ENCODE measurements at places on chromosomes 4 and X. TPM values are rescaled to one million over a fixed set of nuclear protein-coding genes. Genes with fewer than 3 reads are reported as not detected.
A peak's percentile ranks its signal among the peaks of the same experiment; 100 is the strongest.

KLF8 gene
- 17.2 TPM for total RNA-seq

XG gene
- 29.6 TPM for total RNA-seq

GYG2 gene
- total RNA-seq, result 1.5 TPM

DNA sequence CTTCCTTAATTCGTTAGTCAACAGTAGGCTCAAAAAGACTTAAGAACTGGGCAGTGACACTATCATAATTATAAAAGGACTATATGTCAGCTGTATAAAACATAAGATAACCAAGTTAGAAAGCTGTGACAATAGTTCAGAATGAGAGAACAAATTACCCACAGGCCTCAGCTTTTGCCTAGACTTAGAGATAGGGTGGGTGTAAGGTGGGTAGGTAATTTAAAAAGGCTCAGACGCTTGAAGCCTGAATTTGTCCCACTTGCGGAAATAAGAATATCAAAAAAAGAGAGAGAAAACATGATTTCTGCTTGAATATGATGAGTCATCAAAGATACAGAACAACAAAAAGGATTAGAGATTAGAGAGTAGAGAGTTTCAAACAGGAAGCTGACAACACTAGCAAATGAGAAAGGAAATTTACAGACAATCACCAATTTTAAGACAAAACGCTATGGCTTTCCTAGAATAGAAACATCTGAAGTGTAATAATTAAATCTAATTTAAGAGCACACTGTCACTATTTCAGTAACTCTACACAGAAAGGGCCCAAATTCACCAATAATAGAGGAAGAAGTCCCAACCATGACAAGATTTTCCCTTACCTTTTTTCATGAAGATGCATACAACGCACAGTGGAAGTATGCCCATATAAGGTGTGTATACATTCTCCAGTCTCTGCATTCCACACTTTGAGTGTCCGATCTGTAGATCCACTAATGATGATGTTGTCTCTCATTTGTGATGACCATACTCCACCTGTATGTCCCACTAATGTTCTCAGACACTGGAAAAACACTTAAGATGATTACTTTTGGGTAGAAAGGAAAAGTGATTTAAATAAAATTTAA lies 208.1 kb downstream of the FBXW7 start:
- H3K4me1 ChIP-seq, result no peaks in the 10 kb centered on the region
- no peaks in the 10 kb centered on the region for H3K27me3 ChIP-seq
- DNase-seq, result no peak
- H3K4me3 ChIP-seq, result no peak overlapping the region

- H3K27me3 ChIP-seq, result no peaks in the 10 kb centered on the region
- no peak overlapping the region for H3K4me3 ChIP-seq
- peaks cover 20% of the 10 kb centered on the region for H3K4me1 ChIP-seq
- H3K36me3 ChIP-seq, result no peaks in the 10 kb centered on the region
- H3K27ac ChIP-seq, result peak overlapping the region; percentile 54
These were observed 11.0 kb downstream of the SRD5A3 start for GRCh38 chr4:55356991-55357461.

GRCh38 chr4:162075726-162076125 lies 88.1 kb downstream of the FSTL5 start:
- H3K27ac ChIP-seq, result no peak overlapping the region
- no peaks in the 10 kb centered on the region for H3K36me3 ChIP-seq
- no peaks in the 10 kb centered on the region for H3K4me1 ChIP-seq

DNA sequence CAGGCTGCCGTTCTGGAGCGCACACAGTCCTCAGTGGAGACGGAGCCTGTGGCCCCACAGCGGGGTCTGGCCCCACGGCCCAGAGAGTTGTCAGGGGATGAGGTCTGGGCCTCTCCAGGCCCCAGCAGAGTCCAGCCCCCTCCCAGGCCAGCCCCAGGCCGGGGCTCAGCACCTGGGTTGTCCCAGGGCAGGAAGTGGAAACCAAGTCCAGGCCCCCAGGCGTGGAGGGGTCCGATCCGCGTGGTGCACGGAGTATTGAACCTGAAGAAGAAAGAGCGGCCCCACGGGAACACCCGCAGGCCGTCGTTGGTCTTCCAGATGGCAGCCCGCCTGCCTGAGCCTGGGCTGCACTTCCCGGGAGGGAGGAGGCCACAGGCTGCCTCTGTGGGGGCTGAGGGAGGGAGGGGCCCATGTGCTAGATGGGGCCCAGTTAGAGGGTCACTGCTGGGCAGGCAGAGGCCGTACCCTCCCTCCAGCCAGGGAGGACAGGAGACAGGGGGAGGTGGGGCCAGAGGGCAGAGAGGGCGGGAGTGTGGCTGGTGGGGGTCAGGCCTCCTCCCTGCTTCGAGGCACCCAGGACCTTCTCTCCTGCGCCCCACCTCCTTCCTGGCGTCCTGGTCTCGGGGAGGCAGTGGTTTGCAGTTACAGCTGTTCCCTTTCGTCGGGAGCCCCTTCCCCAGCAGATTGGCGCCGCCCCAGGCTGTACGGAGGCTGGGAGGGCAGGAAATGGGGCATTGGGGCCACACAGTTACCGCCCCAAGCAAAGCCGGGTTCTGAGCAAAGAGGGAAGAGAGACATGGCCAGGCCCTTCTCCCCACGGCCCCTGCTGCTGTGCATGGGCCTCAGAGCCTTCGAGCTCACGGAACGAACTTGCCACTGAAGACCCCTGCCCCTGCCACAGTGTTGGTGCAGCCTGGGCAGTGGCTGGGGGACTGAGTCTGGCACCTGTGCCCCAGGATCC lies 8.1 kb downstream of the HGFAC start:
- DNase-seq, result no peak
- no peaks in the 10 kb centered on the region for H3K36me3 ChIP-seq
- H3K4me3 ChIP-seq, result no peak overlapping the region
- H3K27ac ChIP-seq, result no peak overlapping the region

DNA sequence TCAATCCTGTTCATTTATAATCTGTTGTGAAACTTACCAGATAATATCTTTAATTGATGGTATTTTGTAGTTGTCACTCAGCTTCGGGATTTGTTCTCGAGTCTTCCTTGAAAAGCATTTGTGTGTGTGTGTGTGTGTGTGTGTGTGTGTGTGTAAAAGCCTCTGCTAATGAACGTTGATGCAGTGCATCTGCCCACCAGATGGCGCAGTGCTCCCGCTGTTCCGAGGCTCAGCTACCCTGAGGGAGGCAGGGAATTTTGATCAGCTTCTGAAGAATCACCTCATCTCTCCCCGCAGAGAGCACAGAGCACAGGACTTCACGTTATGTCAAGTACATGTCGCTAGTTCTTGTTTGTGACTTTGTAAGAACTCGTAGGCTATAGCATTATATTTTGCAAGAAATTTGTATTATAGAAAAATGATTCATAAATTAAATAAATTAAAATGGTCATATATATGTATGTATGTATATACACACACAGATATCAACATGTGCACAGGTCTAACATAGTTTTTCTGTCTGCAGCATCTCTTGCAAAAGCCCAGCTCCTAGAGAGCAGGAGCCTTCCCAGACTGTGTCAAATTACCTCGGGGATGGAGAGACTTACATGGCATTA lies 316.7 kb upstream of the IGFBP7 start:
- no peak overlapping the region for H3K27ac ChIP-seq
- DNase-seq, result peak; percentile 6
- H3K27me3 ChIP-seq, result no peaks in the 10 kb centered on the region
- peaks cover 34% of the 10 kb centered on the region for H3K4me1 ChIP-seq

DNA sequence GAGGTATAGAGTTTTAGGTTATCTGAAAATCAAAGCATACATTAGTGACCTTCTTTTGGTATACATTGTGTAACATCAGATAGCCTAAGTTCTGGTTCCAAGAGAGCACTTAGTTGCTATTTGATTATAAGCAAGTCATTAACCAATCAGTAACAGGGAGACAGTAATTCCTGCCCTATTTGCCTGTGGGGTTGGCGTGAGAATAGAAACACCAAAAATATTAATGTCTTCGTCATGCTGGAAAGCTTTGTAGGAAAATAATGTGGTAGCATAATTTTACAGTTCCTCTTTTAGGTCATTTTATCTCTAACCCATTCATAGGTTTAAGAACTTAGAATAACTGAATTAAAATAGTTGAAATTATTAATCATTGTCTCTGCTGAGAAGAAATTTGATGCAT lies 37.8 kb downstream of the NPNT start:
- H3K36me3 ChIP-seq, result peaks cover 7% of the 10 kb centered on the region
- H3K27me3 ChIP-seq, result no peaks in the 10 kb centered on the region
- H3K4me1 ChIP-seq, result peaks cover 13% of the 10 kb centered on the region
- H3K4me3 ChIP-seq, result no peak overlapping the region
- no peak overlapping the region for H3K27ac ChIP-seq
- DNase-seq, result no peak

- no peak for DNase-seq
- no peaks in the 10 kb centered on the region for H3K27me3 ChIP-seq
- H3K36me3 ChIP-seq, result no peaks in the 10 kb centered on the region
- no peak overlapping the region for H3K4me3 ChIP-seq
- no peak overlapping the region for H3K27ac ChIP-seq
- peaks cover 3% of the 10 kb centered on the region for H3K4me1 ChIP-seq
These were observed 65.2 kb upstream of the FAM47B start for GRCh38 chrX:34877436-34877835.

- H3K27ac ChIP-seq, result no peak overlapping the region
- no peaks in the 10 kb centered on the region for H3K4me1 ChIP-seq
- DNase-seq, result no peak
- no peaks in the 10 kb centered on the region for H3K27me3 ChIP-seq
These were observed 1320.1 kb downstream of the RPA4 start for GRCh38 chrX:98203800-98204199.

DNA sequence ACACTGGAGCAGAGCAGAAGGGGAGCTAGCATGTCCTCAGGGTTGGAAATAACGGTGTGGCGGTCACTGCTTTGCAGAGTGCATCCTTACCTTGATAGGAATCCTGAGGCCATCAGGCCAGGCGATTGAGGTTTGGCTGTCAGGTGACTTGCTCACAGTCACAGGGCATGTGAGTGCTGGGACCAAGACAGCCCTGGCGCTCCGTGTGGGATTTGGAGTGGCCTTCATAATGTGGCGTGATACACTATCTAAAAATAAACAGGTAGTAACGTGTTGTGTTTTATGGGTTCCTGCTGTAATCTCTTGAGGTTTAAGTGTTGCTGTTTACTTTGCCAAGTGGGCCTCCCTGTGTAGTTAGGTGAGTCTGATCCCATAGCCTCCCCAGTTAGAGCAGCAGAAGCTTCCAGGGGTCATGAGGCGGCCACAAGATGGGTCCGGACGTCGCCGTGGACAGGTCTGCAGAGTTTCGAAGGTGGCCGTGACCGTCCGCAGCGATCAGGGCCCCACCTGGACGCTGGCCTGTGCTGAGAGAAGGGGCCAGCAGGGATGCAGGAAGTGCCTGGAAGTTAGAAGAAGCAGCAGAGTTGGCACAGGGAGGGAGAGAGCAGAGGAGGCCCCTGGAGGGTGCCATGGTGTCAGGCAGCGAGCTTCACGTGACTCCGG lies 27.7 kb downstream of the RGS12 start:
- no peaks in the 10 kb centered on the region for H3K4me1 ChIP-seq
- H3K27me3 ChIP-seq, result no peaks in the 10 kb centered on the region
- peaks cover 14% of the 10 kb centered on the region for H3K36me3 ChIP-seq

DNA sequence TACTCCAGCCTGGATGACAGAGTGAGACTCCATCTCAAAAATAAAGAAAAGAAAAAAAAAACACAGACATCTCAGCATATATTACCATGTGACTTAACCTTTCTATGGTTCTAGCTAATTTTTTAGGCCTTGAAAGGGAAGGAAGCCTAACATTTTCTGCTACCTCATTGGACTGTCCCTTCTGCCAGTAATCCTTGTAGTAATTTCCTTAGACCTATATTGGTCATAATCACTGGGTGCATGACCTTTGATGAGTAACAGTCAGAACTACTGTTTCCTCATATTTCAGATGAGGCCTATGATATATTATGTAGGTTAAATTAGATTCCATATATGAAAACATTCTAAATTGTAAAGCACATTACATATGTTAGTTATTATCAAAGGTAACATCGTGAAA lies 9.6 kb downstream of the XIAP start:
- no peak overlapping the region for H3K27ac ChIP-seq
- H3K4me1 ChIP-seq, result no peaks in the 10 kb centered on the region
- DNase-seq, result no peak
- no peak overlapping the region for H3K4me3 ChIP-seq
- H3K27me3 ChIP-seq, result no peaks in the 10 kb centered on the region
- H3K36me3 ChIP-seq, result no peaks in the 10 kb centered on the region

DNA sequence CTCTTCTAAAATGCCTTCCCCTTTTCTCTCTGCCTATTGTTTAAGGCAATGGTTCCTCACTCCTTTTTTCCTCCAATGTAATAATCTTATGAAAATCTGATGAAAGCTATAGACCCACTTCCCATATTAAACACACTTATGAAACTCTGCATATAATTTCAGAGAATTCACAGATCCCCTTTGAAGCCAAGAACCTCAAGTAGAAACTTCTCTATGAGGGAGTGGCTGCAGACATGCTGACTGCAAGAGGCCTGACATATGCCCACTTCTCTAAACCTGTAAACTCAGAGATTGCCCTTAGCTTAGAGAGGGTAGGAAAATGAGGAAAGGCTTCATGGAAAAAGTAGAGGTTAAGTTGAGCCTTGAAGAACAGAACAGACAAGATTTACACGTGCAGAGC lies 37.6 kb downstream of the TAB3 start:
- no peaks in the 10 kb centered on the region for H3K4me1 ChIP-seq
- no peak overlapping the region for H3K4me3 ChIP-seq
- no peaks in the 10 kb centered on the region for H3K27me3 ChIP-seq
- no peak for DNase-seq
- H3K27ac ChIP-seq, result no peak overlapping the region

- peaks cover 4% of the 10 kb centered on the region for H3K4me1 ChIP-seq
- DNase-seq, result no peak
- H3K4me3 ChIP-seq, result peak overlapping the region; percentile 62
- no peaks in the 10 kb centered on the region for H3K27me3 ChIP-seq
- no peaks in the 10 kb centered on the region for H3K36me3 ChIP-seq
These were observed 66.6 kb downstream of the NR3C2 start for GRCh38 chr4:148375584-148375983.

GRCh38 chr4:120801137-120801758 lies 121.3 kb downstream of the PRDM5 start:
- H3K27me3 ChIP-seq, result no peaks in the 10 kb centered on the region
- H3K36me3 ChIP-seq, result no peaks in the 10 kb centered on the region
- no peak overlapping the region for H3K27ac ChIP-seq
- peak; percentile 5 for DNase-seq
- no peak overlapping the region for H3K4me3 ChIP-seq

DNA sequence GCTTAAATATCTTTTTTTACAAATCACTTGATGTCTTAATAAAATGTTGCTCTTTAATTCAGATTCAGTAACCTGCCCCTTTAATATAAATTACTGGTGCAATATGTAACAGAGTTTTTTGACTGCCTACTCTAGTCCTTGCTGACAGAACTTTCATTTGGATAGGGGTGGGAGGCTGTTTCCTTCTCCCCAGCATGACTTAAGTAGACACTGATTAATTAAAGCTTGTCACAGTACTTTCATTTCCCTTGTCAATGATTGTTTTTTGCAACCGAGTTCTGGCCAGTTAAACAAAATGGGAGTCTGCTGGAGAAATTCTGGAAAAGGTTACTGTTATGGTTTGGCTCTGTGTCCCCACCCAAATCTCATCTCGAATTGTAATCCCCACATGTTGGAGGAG lies 37.3 kb upstream of the BBS12 start:
- H3K27ac ChIP-seq, result no peak overlapping the region
- H3K4me3 ChIP-seq, result no peak overlapping the region
- no peaks in the 10 kb centered on the region for H3K27me3 ChIP-seq
- H3K4me1 ChIP-seq, result no peaks in the 10 kb centered on the region
- DNase-seq, result no peak

GRCh38 chrX:13090027-13090338 lies 45.6 kb upstream of the FAM9C start:
- no peaks in the 10 kb centered on the region for H3K27me3 ChIP-seq
- no peaks in the 10 kb centered on the region for H3K36me3 ChIP-seq
- no peak for DNase-seq
- no peak overlapping the region for H3K4me3 ChIP-seq
- H3K27ac ChIP-seq, result peak overlapping the region; percentile 79

Measured in thoracic aorta (tissue), 2 donors.